Suppressor macrophage treated with lipopolysaccharide for 1 hour (primary cell): ENCODE measurements at places on chromosomes 3 and 15.

GRCh38 chr3:32177702-32178198, 60.7 kb upstream of the CMTM8 start:
- peak; percentile 73 for DNase-seq

DNA sequence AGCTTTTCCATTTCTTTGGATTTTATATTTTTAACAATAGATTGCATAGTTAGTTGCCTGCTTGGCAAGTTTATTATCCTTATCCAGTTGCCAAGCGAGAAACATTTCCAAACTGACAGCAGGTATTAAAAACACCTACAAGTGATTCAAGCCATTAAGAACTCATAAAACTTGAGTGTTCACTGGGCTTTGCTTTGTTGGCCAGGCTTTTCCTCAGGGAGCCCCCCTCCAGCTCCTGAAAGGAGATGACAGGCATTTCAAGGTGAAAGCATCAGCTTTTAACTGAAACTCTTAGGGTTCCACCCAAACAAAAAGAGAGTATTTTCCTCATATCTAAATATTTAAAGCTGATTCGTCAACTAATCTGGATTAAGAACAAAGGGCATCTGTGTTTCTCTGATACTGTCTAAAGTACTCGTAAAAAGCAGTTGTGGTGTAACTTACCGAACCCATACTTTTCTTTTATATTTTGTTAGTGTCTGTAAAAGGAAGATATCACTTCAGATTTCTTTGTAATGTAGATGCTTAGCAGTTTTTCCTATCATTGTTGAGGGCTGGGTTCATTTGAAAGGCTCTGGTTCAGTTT, 363.4 kb downstream of the OTOL1 start:
- DNase-seq: no peak

GRCh38 chr15:59221511-59222505, 15.2 kb downstream of the LDHAL6B start:
- peak; percentile 87 for DNase-seq

- peak; percentile 32 for DNase-seq
These were observed 16.2 kb downstream of the C3orf62 start for GRCh38 chr3:49260806-49261324.

GRCh38 chr3:186570941-186571643, 572 bp downstream of the DNAJB11 start:
- DNase-seq: no peak

DNA sequence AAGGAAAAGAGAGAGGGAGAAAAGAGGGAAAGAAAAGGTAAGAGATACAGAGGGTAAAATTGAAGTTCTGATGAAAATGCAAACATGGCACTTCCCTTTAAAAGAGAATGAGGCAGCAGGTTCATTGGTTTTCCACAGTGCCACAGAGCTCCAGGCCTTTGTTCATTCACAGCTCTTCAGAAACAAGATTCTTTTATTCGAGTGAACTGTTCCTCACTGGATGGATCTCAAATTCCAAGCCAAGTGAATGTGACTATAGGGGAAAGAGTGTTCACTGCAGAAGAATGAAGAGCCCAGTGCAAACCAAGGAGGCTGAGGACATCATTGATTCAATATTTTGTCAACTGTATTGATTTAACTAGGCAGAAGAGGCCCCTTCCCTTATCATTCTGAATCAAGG, 280.3 kb upstream of the PROK2 start:
- DNase-seq: no peak
